ENCODE measurements at places on chromosomes 1 and 21.

GRCh38 chr21:28402616-28402989 lies 590.1 kb downstream of the LTN1 start:
- no peak for DNase-seq

GRCh38 chr1:161718559-161719324 lies 2.6 kb upstream of the FCRLB start:
- no peak for DNase-seq

GRCh38 chr1:178923512-178923911 lies 52.6 kb upstream of the ANGPTL1 start:
- DNase-seq, result no peak

DNA sequence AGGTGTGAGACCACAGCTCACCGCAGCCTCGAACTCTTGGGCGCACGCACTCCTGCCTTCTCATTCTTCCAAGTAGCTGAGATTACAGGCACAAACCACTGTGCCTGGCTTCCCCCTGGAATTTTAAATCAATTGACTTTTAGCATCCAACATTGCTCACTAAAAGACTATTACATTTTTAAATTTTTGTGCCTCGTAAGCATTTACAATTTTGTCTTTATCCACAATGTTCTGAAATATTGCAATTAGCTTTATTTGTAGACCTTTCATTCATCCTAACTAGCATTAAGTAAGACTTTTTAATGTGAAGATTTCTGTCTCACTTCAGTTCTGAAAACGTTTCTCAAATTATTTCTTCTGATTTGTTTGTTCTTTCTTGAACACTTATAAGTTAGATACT lies 122.9 kb downstream of the HFM1 start:
- no peak for DNase-seq

GRCh38 chr1:153698020-153698922 lies 19.8 kb downstream of the NPR1 start:
- DNase-seq, result no peak

DNA sequence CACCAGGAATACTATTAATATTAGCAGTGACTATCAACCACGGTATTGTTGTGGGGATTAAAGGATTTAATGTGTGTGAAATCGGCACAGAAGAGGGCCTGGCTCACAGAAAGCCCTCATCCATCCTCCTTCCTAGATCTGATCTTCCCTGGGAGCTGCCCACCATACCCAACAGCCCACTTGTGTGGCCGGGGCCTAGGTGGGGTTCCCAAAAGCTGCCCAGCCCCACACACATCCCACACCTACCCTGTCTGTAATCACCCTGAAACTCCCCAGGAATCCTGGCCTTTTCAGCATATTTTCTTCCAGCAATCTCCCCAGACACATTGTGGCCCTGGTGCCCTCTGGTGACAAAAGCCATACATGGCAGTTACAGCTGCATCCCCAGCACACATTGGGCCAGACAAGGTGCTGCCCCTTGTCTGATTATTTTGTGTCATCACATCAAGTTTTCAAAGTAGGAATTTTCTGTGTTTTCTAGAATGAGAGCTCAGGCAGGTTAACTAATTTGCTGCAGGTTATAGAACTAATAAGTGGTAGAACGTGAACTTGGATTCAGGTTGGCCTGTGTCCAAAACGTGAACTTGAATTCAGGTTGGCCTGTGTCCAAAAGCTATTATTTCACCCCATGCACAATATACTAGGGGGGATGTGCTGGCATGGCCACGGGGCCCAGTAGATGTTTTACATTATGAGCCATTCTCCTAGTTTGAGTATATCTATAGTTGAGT lies 5.3 kb upstream of the SLC6A9 start:
- no peak for DNase-seq

DNA sequence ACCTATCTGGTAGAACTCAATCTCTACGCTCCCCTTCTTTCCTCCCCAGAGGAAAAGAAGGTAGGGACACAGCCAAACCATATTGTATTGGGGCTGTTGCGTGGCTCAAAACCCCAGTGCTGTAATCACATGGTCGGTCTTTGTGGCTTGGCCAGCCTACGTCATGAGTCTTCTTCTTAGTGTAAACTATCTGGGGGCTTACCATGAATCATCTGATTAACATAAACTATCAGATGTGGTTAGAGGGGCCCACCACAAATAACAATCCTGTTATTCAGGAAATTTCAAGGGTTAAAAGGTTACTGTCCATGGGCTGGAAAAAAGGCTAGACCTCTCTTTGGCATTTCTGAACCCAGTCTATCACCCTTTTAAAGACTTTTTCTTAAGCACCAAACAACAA lies 49.5 kb upstream of the GPR52 start:
- no peak for DNase-seq

- no peak for DNase-seq
These were observed 45.8 kb downstream of the PRDM16 start for GRCh38 chr1:3114846-3115245.

GRCh38 chr1:85320371-85321131 lies 44.1 kb upstream of the BCL10 start:
- no peak for DNase-seq

Measured in Panc1 (cell line).